ENCODE measurements at places on chromosomes 7 and 10.

GRCh38 chr7:106692450-106693051, 31.6 kb upstream of the CCDC71L start:
- H3K4me1 ChIP-seq = peaks cover 3% of the 10 kb centered on the region
- H3K27ac ChIP-seq = no peak overlapping the region
- no peaks in the 10 kb centered on the region for H3K27me3 ChIP-seq
- no peaks in the 10 kb centered on the region for H3K36me3 ChIP-seq
- H3K4me3 ChIP-seq = no peak overlapping the region
- no peak for DNase-seq

DNA sequence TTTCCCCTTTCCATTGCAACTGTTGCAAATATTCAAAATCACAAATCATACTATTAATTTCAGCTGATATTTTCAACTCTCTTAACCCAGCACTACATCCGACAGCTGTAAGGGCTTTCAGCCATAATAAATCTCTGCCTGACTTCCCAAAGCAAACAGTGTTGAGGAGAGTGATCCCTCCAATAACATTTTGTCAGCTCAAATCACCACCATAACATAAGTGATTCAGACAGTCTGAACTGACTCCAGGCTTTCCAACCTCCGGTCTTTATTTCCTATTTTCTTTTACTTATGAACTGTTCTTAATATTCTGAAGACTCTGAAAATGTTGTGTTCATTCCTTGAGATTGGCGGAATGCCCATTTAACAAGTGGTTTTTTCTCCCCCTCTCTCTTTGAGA, 1085.9 kb downstream of the GATA3 start:
- H3K27ac ChIP-seq = no peak overlapping the region
- no peaks in the 10 kb centered on the region for H3K36me3 ChIP-seq
- H3K27me3 ChIP-seq = no peaks in the 10 kb centered on the region
- DNase-seq = no peak

DNA sequence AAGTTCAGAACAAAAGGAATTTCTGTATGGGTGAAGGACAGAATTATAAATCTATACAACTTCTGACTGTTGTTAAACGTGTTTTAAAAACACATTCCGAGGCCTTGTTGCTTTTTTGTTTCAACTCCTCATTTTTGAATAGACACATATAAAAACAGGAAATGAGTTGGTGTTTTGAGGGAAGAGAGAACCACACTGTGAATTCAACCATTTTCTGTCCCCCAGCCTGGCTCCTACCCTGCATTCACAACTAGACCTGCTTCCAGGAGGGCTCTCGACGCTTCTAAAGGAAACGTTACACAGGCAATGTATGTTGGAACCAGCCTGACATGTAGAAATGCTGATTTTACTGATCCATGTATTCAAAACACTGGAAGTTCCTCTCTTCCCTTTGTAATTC, 76.5 kb downstream of the OR13A1 start:
- peak overlapping the region; percentile 13 for H3K27ac ChIP-seq
- no peaks in the 10 kb centered on the region for H3K36me3 ChIP-seq
- peaks cover 1% of the 10 kb centered on the region for H3K27me3 ChIP-seq
- peaks cover 50% of the 10 kb centered on the region for H3K4me1 ChIP-seq
- H3K4me3 ChIP-seq = no peak overlapping the region

DNA sequence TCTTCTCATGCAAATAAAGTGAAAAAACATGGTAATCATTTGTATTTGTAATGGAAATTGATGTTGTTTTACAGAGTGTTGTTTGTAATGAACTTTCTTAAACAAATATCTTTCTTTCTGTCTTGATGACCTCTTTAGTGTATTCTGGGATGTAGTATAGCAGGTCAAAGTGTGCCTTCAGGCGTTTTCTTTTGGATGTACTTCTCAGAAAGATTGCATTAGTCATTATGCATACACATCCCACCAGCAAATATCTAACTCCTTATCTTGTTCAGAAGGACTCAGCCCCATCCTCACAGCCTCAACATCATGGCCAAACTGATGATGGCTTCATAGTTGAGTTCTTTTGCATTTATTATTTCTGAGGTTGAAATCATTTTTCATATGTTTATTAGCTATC, 124.7 kb downstream of the LRRC18 start:
- DNase-seq = no peak
- H3K36me3 ChIP-seq = no peaks in the 10 kb centered on the region
- H3K27me3 ChIP-seq = peaks cover 1% of the 10 kb centered on the region
- no peak overlapping the region for H3K27ac ChIP-seq
- peaks cover 5% of the 10 kb centered on the region for H3K4me1 ChIP-seq
- no peak overlapping the region for H3K4me3 ChIP-seq

- peaks cover 3% of the 10 kb centered on the region for H3K36me3 ChIP-seq
- peaks cover 11% of the 10 kb centered on the region for H3K27me3 ChIP-seq
- H3K4me3 ChIP-seq = no peak overlapping the region
- H3K4me1 ChIP-seq = peaks cover 10% of the 10 kb centered on the region
- no peak overlapping the region for H3K27ac ChIP-seq
These were observed 59.4 kb upstream of the MXI1 start for GRCh38 chr10:110147961-110148360.

GRCh38 chr7:100967292-100967863, 2.0 kb upstream of the MUC12 start:
- no peak for DNase-seq
- H3K4me3 ChIP-seq = peak overlapping the region; percentile 23
- H3K27me3 ChIP-seq = peaks cover 33% of the 10 kb centered on the region

GRCh38 chr7:96238474-96238873, 83.4 kb downstream of the SLC25A13 start:
- peaks cover 4% of the 10 kb centered on the region for H3K36me3 ChIP-seq
- peak overlapping the region; percentile 86 for H3K27ac ChIP-seq
- H3K4me3 ChIP-seq = no peak overlapping the region
- peak; percentile 22 for DNase-seq

- H3K4me1 ChIP-seq = no peaks in the 10 kb centered on the region
- no peak overlapping the region for H3K4me3 ChIP-seq
- DNase-seq = no peak
- H3K36me3 ChIP-seq = no peaks in the 10 kb centered on the region
These were observed 9.9 kb upstream of the TEX36 start for GRCh38 chr10:125692601-125693523.

DNA sequence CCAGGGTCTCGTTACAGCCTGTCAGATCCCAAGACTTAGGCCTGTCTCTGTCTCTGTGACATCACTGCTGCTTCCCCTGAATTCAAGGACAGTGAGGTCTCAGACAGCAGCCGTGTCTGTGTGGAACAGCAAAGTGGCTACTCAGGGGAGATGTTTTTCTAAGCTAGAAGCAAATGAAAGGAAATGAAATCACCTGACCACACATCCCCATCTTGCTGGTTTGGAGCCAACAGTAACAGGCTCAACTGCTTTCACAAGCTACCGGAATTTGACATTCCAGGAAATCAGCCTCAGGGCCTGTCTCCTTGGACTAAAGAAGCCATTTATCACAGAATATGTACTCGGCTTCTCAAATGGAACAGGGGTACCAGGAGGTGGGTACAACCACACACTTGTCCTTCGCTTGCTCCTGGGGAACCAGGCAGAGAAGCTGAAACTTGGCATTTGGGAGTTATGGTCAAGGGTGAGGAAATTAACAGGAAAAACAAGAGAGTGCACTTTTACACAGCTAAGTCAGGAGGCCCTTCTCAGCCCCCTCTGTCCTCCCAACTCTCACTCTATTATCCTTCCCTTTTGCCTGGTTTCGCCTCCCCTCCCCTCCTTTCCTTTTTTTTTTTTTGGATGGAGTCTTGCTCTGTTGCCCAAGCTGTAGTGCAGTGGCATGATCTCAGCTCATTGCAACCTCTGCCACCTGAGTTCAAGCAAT, 73.2 kb downstream of the SPDYE5 start:
- no peak for DNase-seq
- peaks cover 32% of the 10 kb centered on the region for H3K36me3 ChIP-seq
- no peak overlapping the region for H3K4me3 ChIP-seq
- H3K4me1 ChIP-seq = no peaks in the 10 kb centered on the region

DNA sequence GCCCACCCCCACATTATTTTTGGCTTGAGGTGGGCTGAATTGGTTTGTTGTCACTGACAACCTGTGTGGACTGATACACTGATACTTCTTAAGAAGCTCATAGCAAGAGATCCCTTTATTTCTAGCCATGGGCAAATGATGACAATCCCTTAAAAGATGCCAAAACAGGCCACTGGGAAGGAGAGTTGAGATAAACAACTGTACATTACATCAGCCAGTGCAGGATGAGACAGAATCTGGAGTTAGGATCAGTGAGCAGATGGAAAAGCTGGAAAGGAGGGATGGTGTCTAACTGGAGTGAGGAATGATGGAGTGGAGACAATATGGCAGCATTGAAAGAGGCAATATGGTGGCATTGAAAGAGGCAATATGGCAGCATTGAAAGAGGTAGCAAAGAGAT, 195.9 kb upstream of the LYZL2 start:
- H3K27ac ChIP-seq = no peak overlapping the region
- H3K36me3 ChIP-seq = peaks cover 3% of the 10 kb centered on the region
- H3K4me3 ChIP-seq = no peak overlapping the region
- DNase-seq = no peak
- peaks cover 20% of the 10 kb centered on the region for H3K4me1 ChIP-seq

GRCh38 chr10:62996925-62997324, 136.2 kb upstream of the NRBF2 start:
- H3K27ac ChIP-seq = peak overlapping the region; percentile 1
- H3K36me3 ChIP-seq = no peaks in the 10 kb centered on the region
- H3K4me1 ChIP-seq = peaks cover 18% of the 10 kb centered on the region
- no peak overlapping the region for H3K4me3 ChIP-seq
- DNase-seq = peak; percentile 6

GRCh38 chr10:51658000-51658399, 41.4 kb downstream of the CSTF2T start:
- H3K4me1 ChIP-seq = no peaks in the 10 kb centered on the region
- peaks cover 1% of the 10 kb centered on the region for H3K27me3 ChIP-seq
- no peak overlapping the region for H3K27ac ChIP-seq

DNA sequence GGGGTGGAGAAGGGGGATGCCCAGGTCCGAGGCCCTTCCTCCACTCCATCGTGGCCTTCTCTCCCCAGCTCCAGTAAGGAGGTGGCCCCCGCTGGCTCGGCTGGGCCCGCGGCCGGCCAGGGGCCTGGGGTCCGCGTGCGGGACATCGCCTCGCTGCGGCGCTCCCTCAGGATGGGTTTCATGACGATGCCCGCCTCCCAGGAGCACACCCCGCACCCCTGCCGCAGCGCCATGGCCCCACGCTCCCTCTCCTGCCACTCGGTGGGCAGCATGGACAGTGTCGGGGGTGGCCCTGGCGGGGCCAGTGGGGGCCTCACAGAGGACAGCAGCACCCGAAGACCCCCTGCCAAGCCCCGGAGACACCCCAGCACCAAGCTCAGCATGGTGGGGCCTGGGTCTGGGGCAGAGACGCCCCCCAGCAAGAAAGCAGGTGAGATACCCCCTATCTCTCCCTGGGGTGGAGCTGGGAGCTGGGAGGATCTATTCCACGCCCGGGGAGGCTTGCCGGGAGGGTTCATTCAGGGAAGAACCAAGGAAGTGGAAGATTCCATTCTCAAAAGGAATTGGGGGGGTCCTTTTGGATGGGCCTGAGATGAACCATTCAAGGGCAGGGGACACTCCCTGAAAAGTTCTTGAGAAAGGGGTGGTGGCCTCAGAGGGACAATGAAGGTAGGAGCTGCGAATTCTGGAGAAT, 3.2 kb downstream of the NYAP1 start:
- no peak for DNase-seq
- peaks cover 7% of the 10 kb centered on the region for H3K4me1 ChIP-seq
- peaks cover 18% of the 10 kb centered on the region for H3K27me3 ChIP-seq
- H3K4me3 ChIP-seq = no peak overlapping the region

- H3K27me3 ChIP-seq = peaks cover 27% of the 10 kb centered on the region
- DNase-seq = no peak
- H3K36me3 ChIP-seq = peaks cover 16% of the 10 kb centered on the region
- H3K27ac ChIP-seq = no peak overlapping the region
- H3K4me3 ChIP-seq = no peak overlapping the region
These were observed 153.7 kb downstream of the DNAJB6 start for GRCh38 chr7:157490465-157490912.

DNA sequence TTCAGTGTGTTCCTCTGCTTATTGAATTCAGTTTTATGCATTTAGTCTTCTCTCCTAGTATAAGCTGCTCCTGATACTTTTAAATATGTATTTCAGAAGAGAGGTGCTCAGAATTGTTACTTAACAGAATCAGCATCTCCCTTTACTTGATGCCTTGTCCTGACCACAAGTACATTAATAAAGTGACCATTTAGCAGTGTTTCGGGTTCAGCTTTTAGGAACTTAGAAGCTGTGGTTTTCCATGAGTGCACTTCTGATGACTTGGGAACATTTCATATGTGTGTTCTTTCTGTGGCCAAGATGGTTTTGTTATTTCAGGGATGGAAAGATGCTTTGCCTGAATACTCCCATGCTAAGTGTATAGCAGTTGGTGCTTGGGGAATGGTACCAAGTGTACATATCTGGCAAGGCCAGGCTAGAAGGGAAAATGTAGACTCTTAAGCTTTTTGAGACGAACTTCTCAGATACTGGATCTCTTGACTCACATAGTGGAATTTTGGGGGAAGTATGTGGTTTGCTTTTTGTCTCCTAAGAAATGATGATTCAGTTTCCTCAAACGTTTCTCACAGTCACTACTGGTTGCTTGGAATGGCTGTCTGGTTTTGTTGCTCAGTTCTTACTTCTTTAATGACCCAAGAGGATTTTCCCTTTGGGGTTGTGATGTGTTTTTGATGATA, 17.2 kb downstream of the SGPL1 start:
- H3K4me1 ChIP-seq = peaks cover 25% of the 10 kb centered on the region
- peaks cover 13% of the 10 kb centered on the region for H3K36me3 ChIP-seq

DNA sequence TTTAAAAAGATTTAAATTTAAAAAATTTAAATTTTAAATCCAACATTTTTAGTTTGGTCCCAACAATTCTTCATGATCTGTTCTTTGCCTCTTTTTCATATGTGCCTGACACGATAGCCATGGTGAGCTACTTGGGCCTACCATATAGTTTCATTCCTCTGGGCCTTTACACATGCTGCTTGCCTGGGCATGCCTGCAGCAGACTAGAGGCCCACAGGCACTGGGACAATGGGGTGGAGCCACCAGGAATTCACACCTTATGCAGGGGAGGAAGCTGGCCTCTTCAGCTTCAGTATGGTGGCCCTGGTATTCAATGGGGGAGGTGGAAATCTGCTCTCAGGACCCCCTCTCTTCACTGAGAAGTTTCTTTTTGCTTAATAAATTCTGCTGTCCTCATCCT, 37.8 kb upstream of the ZNF365 start:
- peaks cover 4% of the 10 kb centered on the region for H3K36me3 ChIP-seq
- no peaks in the 10 kb centered on the region for H3K4me1 ChIP-seq
- no peak for DNase-seq
- H3K27ac ChIP-seq = no peak overlapping the region
- H3K4me3 ChIP-seq = no peak overlapping the region

DNA sequence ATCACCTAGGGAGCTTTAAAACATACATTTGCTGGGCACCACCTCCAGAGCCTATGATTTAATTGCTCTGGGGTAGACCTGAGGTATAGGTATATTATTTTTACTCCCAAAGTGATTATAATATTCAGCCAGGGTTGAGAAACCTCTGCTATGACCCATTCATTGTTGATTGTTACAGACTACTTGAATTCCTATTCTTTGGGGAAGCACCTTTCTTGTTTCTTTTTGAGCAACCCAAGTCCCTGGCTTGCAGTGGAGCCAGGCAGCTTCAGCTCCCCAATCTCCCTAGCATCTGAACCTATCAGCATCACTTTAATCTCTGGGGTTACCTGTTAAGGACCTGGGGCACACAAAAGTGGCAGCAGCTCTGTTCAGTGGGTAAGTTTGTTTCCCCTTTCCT, 8.6 kb downstream of the PRKG1 start:
- H3K27ac ChIP-seq = no peak overlapping the region
- no peak for DNase-seq
- H3K4me1 ChIP-seq = no peaks in the 10 kb centered on the region

Measured in endothelial cell (in vitro differentiated cells).